Fibroblast of the aortic adventitia (primary cell): ENCODE measurements at places on chromosomes 12 and 14.

DNA sequence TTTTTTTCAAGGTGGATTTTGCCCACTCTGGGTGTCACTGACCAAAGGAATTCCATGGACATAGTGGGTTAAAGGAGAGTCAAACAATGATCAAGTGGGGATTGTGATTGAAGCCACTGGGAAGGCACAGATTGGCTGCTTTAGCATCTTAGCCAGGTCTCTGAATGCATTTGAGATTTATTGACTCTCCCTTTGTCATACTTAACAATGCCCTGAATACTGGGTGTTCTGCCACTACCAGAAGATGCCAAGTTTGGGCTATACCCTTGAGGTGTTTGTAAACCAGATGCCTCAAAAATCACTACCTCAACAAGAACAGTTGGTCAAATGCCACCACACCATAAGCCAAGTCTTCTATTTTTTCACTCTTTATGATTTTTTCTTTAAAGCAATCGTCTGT lies 114.8 kb downstream of the GTF2A1 start:
- DNase-seq = no peak

GRCh38 chr12:79162948-79163347 lies 298.4 kb downstream of the SYT1 start:
- DNase-seq = no peak

GRCh38 chr12:85835426-85836196 lies 598 bp downstream of the RASSF9 start:
- peak; percentile 78 for DNase-seq

GRCh38 chr12:50057000-50057841 lies at the start of gene ASIC1:
Gene ASIC1, plus strand, starts transcription at chr12:50057596. Its CDS starts 1,171 bp downstream, at chr12:50058767.
- DNase-seq = peak; percentile 60

GRCh38 chr12:47297993-47298392 lies 218.2 kb upstream of the AMIGO2 start:
- DNase-seq = no peak

- DNase-seq = peak; percentile 81
These were observed 15.2 kb downstream of the SLC7A8 start for GRCh38 chr14:23168246-23168645.

GRCh38 chr12:66351301-66351700 lies 49.0 kb downstream of the HELB start:
- DNase-seq = no peak

DNA sequence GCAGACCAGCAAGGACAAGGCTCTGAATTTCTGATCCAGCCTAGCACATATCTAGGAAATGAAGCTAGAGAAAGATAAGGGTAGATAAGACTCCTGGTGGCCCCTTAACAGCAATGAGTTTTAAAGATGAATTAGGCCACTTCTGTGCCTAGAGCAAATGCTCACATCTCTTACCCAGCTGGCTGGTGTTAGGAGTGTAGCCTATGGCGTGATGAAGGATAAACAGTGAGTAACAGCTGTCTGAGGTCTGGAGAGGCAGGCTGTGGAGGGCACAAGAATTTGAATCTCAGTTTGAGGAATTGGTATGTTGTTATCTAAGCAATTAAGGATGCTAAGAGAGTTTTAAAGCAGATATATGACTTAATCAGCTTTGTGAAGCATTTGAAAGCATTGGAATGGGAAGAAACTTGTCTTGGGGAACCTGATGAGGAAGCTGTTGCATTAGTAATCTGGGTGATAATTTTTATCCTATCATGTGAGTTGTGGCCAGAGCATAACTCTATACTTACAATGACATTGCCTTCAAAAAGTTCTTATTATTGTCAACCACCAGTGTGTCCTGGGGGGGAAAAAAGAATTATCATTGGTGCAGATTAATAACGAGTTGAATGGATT lies 161.8 kb downstream of the SRGAP1 start:
- DNase-seq = peak; percentile 78

GRCh38 chr12:119175081-119175480 lies 3.6 kb upstream of the HSPB8 start:
- DNase-seq = no peak

- DNase-seq = peak; percentile 27
These were observed 99.3 kb downstream of the TBX5 start for GRCh38 chr12:114306646-114307045.

DNA sequence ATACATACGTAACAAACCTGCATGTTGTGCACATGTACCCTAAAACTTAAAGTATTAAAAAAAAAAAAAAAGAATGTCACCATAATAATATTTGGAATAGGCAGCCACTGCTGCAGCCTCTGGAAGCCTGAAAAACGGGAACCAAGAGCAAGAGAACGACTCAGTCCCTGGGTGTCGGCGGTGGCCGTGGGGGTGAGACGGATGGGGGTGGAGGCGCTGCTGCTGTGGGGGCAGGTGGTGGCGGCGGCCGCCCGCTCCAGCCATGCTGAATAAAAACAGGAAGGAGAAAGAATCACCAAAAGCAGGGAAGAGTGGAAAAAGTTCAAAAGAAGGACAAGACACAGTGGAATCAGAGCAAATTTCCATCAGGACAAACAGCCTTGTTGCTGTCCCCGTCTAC lies 46.9 kb downstream of the ZFYVE21 start:
- no peak for DNase-seq

GRCh38 chr12:88132392-88132791 lies 9.5 kb downstream of the CEP290 start:
- no peak for DNase-seq

- no peak for DNase-seq
These were observed 20.5 kb downstream of the DERA start for GRCh38 chr12:15931590-15932053.

DNA sequence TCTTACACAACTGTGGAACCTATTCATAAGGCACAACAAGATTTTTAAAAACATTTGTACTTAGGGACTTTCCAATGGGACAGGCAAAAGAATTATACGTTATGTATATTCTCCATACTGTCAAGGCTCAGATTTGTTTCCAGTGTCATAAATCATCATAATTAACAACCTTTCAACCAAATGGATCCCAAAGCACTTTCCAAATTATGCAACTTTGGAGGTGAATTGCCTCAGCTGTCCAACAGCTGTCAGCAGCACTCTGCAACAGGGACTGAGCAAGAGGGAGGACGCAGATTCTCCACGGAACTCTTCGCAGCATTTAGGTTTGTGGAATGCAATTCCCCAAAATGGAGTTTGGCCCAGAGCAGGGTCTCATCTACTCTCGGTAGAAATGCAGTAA lies 186.6 kb downstream of the PAX9 start:
- no peak for DNase-seq

DNA sequence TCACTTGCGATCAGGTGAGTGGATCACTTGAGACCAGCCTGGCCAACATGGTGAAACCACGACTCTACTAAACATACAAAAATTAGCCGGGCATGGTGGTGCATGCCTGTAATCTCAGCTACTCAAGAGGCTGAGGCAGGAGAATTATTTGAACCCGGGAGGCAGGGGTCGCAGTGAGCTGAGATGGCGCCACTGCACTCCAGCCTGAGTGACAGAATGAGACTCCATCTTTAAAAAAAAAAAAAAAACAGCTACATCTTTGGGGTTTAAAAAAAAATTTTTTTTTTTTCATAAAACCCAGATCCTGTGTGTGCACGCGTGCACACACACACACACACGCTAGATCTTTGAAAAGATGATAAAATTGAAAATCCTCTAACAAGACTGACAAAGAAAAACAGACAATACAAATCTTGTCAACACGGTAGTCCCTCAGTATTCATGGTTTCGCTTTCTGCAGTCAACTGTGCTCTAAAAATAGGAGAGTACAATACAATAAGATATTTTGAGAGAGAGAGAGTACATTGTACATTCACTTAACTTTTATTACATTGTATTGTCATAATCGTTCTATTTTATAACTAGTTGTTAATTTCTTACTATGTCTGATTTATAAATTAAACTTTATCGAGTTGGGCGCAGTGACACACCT lies 295.3 kb upstream of the RGS6 start:
- DNase-seq = no peak

- no peak for DNase-seq
These were observed at the start of gene DCAF5 for GRCh38 chr14:69152902-69153151. Gene DCAF5, minus strand, starts transcription at chr14:69153119. Its CDS starts 141 bp downstream, at chr14:69152978.

- no peak for DNase-seq
These were observed 65.1 kb downstream of the PPP1R36 start for GRCh38 chr14:64614805-64615391.

- no peak for DNase-seq
These were observed 39.9 kb downstream of the MAX start for GRCh38 chr14:65062096-65063075.

DNA sequence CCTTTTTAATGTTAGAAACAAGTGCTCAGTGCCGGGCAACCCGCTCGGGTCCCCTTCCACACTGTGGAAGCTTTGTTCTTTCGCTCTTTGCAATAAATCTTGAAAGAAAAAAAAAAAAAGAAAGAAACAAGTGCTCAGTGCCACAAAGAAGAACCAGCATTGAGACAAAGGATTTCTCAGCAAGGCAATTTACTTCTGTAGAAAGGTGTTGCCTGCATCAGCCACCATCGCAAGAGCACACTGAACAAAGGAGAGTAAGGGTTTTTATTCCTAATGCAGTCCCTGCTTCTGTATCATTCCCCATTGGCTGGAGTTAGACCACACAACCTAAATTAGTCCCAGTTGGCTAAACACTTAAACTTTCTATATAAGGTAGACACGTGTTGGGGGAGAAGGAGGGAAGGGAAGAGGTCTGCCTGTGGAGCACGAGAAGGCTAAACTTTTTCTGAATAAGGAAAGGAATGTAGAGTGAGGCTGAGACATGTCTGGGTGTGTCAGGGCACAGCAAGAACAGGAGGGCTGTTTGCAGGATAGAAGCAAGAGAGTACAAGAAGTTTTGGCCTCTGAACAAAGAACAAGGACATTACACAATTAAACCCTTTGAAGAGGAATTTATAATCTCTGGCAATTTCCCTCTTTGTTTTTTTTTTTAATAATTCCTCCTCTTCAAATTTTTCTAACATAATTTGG lies 21.4 kb downstream of the KLRF2 start:
- DNase-seq = no peak

GRCh38 chr12:103830025-103830725 lies 10.9 kb downstream of the NT5DC3 start:
- no peak for DNase-seq

- no peak for DNase-seq
These were observed 31.9 kb upstream of the ATP2A2 start for GRCh38 chr12:110249105-110249504.

DNA sequence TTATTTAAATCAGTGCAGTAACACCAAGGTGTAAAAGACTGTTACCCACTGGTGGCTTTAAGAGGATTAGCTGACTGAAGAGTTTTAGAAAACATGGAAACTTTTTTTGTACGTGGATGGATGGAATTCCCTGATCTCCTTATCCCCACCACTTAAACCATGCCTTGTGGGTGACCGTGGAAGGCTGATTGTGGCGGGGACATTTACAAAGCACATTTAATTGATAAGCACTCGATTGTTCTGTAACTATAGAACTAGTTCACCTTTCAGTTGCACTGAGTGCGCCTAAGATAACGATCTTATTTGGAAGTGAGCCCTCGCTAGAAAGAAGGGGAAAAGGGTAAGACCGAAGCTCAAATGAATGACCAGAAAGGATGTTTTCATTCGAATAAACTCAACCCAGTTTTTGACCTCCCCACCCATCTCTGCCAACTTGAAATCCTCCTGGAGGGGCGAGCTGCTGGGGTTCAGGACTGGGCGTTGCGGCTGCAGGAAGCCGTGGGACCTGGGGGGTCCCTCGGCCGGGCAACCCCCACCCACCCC lies 688 bp upstream of the RASSF3 start:
- peak; percentile 27 for DNase-seq

DNA sequence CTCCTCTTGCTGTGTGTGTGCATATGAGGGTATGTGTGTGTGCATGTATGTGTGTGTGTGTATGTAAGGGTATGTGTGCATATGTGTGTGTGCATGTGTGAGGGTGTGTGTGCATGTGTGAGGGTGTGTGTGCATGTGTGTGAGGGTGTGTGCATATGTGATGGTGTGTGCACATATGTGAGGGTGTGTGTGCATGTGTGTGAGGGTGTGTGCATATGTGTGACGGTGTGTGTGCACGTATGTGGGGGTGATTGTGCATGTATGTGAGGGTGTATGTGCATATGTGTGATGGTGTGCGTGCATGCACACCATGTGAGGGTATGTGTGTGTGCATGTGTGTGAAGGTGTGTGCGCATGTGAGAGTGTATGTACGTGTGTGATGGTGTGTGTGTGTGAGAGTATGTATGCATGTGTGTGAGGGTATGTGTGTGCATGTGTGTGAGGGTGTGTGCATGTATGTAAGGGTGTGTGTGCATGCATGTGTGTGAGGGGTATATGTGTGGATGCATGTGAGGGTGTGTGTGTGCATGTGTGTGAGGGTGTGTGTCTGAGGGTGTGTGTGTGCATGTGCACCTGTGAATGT lies 15.4 kb downstream of the DAO start:
- no peak for DNase-seq

DNA sequence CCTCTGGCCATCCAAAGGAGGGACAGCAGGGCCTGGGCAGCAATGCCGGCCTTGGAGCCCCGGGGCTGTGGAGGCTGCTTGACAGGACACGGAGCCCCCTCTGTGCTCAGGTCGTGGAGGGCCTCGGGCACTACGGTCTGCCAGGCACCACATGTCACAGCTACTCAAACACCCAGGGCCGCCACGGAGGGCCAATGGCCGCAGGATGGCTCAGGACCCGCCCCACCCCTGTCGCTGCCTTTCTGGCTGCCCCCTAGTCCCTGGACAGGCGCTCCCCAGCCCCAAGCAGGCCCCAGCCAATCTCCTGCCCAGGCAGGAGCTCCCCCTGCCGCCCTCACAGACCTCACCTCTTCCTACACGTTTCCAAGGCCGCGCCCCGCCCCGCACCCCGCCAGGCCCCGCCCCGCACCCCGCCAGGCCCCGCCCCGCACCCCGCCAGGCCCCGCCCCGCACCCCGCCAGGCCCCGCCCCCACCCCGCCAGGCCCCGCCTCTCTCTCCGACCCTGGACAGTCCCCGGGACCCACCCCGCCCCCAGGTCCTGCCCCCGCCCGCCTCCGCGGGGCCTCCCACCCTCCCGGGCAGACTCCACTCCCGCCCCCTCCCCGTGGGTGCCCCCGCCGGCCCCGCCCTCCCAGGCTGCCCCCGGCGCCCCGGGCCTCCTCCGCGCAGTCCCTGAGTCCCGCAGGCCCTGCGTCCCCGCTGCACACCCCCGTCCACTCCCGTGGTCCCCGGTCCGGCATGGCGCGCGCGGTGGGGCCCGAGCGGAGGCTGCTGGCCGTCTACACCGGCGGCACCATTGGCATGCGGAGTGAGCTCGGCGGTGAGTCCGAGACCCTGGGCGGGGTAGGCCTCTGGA lies at the start of gene ASPG:
Gene ASPG, plus strand, starts transcription at position 669 of the 857 bp plus-strand sequence. Its CDS starts 71 bp downstream, at position 740.
- no peak for DNase-seq
